SW480 (cell line): ENCODE measurements at places on chromosomes 6 and 20.

DNA sequence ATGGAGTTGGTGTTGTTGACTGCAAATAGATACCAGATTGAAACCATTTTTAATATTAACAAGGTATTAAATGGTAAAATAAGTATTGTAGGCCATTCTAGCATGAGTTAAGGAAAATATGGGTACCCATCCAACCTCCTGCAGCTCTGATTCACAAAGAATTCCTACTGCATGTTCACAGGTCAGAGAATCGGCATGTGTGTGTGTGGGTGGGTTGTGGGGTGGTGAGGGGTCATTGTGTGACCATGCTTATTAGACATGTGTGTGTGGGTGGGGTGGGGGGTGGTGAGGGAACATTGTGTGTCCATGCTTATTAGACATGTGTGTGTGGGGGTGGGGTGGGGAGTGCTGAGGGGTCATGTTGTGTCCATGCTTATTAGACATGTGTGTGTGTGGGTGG is 3.2 kb downstream of the IYD start:
- no peak for DNase-seq

DNA sequence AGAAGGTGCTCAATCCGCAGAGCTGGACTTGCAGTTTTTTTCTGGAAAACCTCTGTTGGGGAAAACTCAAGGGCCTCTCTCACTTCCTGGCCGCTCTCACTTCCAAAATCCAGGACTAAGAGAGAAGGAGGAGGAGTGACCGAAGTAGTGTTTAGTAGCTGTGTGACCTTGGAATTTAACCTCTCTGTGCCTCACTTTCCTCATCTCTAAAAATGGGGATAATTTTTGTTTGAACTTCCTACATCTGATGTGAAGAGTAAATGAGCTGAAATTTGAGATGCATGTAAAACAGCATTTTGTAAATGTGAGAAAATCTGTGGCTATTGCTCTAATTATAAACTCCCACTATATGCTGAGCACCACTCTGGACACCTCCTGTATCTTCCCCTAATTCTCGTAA is 5.1 kb downstream of the SLC13A3 start:
- no peak for DNase-seq

DNA sequence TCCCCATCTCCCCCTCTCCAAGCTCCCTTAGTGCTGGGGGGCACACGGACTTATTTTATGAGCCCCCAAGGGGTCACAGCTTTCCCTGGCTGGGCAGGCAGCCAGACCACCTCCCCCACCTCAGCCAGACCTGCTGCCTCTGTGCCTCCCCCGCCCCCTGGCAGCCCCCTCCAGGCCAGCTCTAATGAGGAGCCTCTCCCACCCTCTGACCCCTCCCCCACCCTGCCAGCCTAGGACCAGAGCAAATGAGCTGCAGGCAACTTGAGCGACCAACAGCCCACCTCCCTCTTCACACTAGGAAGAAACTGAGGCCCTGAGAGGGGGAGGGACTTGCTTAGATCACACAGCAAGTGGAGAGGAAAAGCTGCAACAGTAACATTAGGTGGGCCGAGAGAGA is 1.9 kb downstream of the GDF5 start:
- no peak for DNase-seq

DNA sequence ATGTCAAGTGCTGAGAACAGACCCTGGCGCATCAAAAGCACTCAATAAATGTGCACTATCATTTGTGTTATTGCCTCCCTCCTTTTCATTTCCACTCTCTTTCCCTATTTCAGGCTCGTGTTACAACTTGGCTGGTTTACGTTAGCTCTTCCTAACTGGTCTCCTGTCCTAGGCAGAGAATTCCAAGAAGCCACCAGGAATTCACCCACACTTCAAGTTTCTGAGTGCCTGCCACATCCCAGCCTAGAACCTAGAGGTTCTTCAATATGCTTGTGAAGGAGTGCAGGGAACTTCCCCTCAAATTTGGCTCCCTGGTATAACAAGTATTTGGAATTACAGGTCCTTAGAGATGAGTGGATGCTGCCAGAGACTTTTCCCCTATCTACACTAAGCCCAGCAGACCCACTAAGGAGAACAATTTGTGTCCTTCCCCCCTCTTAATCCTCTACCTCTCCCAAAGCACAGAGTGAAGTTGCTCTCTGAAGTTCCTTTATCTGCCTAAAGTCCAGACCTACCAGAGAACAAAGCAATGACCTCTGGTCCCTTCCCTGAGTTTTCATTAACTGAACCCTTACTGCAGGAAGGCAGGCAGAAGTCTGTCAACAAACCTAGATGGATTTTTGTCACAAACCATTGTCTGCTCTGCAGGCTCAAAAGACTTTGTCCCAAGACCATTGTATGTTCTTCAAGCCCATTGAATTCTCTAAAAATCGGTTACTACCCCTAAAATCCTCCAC is 201.6 kb upstream of the JARID2 start:
- no peak for DNase-seq

GRCh38 chr20:1154691-1155090 is 30.1 kb downstream of the TMEM74B start:
- DNase-seq = no peak

DNA sequence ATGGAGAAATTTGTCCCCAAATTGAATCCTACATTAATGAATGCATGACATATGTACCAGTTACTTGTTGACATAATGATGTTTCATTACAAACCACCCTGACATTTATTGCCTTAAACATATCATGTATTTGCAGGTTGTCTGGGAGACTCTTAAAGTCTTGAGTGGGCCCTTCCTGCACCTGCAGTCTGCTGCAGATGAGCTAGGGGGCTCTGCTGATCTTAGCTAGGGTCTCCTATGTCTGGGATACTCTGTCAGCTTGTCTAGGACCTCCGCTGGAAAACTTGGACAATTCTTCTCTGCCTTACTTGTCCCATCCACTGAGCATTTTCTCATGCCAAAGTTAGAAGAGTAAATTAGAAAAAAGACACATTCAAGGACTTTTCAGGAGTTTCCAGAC is 581.6 kb downstream of the HAO1 start:
- no peak for DNase-seq

GRCh38 chr6:28586324-28586723 is 60.6 kb downstream of the GPX5 start:
- DNase-seq = no peak
